ENCODE measurements at places on chromosomes 1 and 21. TPM values are rescaled to one million over a fixed set of nuclear protein-coding genes. Genes with fewer than 3 reads are reported as not detected.

- DNase-seq = no peak
Measured at GRCh38 chr1:232292239-232292638, 337.7 kb downstream of the SIPA1L2 start.

DNA sequence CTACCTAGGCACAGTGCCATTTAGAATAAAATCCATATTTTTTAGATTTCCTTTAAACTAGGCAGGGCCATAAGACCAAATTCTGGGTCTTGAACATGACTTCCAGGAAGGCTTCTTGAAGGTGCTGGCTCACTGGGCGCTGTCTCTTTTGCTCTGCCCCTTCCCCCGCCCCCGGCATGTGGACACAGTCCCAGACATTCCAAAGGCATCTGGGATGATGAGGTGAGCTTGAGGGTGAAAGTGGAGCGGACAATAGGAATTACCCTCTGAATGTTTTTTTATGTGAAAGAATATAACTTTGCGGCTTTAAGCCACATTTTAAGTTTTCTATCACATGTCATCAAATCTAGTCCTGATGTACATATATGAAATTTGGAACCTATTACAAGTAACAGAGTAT, 29.4 kb downstream of the RWDD3 start:
- no peak for DNase-seq

GRCh38 chr1:20950679-20951078, 163.6 kb upstream of the HP1BP3 start:
- no peak for DNase-seq

The C1orf94 gene
- not detected for total RNA-seq

DNA sequence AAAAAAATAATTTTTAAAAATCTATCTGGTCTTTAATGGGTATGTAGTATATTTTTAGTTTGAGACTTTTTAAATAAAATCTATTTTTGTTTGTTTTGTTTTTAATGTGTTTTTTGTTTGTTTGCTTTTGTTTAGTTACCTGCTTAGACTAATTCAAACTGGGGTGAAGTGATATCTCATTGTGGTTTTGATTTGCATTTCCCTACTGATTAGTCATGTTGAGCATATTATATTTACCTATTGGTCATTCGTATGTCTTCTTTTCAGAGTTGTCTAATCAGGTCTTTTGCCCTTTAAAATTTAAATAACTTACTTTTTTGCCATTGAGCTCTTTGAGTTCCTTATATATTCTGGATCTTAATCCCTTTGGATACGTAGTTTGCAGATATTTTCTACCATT, 20.3 kb downstream of the CD1B start:
- DNase-seq = no peak

DNA sequence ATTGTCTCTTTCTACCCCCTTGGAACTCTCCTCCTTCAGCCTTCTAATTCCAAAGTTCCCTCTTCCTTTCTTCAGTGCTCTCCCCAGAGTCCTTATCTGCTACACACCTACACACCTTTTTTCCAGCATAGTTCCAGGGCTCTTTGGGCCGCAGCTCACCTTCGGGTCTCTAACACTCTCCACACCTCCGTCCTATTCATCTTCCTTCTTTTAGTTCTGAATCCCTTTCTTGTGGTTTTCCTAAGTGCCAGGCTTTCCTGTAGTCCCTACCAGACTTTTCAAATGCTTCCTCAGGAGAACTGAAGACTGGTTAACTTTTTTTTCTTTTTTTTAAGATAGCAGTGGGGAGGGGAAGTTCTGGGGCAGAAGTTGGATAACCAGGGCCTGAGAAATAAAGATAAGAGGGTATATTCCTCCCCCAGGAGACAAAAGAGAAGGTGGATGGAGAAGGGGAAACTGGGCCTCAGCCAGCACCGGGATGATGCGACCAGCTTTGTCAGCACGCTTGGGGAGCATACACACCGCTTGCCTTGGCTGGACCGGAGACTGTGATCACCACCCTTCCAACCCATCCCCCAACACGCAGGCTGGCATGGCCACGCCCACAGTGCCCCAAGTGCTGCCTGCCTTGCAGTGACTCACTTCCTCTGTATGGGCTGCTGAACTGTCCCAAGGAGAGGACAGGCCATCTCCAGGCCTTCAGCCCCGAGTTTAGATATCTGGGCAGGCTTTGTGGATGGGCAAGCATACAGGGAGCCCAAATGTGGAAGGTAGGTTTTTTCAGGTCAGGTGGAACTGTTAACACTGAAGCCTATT, 2.5 kb upstream of the CERS2 start:
- DNase-seq = peak; percentile 94

The HES2 gene
- total RNA-seq = 24.0 TPM

DNA sequence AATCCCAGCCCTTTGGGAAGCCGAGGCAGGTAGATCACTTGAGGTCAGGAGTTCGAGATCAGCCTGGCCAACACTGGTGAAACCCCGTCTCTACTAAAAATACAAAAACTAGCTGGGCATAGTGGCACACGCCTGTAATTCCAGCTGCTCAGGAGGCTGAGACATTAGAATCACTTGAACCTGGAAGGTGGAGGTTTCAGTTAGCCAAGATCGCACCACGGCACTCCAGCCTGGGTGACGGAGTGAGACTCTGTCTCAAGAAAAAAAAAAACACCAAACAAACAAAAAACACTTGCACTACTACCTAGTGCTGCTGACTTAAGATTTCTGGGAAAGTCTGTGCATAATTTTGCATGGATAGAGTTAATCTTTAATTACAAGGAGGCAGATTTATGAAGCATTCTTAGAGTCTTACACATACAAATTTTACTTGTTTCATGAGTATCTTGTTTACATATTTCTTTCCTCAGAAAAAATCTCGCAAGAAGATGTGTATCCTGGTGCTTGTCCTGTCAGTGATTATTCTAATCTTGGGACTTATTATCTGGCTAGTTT, 8.7 kb upstream of the PPP1R8 start:
- DNase-seq = no peak

DNA sequence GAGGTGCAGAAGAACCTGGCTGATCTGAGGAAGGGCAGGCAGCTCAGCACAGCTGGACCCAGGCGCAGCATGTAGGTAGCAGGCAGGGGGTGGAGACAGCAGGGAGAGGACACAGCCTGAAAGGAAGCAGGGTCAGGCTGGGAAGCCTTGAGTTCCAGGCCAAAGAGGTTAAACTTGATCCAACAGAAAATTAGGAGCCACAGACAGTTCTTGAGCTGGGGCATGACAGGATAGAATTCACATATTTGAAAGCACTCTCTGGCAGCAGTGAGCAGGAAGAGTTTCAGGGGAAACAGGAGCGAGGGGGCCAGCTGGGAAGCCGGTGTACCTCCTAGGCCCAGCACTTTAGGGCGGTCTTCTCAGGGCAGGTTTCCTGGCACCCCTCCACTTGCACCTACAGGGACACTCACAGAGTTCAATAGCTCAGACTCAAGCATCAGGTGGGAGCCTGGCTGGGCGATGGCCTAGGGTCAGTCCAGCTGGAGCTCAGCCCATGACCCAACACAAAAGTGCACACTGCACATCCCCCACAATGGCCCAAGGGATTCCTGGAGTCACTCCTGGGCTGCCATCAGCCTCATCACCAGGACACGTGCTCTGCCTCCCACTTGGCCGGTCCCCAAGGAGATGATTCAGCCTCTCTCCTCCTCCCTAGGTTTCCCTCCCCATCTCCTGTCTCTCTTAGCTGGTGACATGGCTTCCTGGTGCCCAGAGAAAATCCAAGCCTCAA, 22.7 kb downstream of the MATN1 start:
- DNase-seq = peak; percentile 39

- no peak for DNase-seq
Measured at GRCh38 chr1:118949315-118949714, 38.8 kb downstream of the TBX15 start.

GRCh38 chr1:198798923-198799386, 160.1 kb downstream of the PTPRC start:
- DNase-seq = no peak
